ENCODE measurements at places on chromosomes 4 and X.

GRCh38 chr4:157226601-157227000, 6.1 kb downstream of the GRIA2 start:
- no peak for DNase-seq

DNA sequence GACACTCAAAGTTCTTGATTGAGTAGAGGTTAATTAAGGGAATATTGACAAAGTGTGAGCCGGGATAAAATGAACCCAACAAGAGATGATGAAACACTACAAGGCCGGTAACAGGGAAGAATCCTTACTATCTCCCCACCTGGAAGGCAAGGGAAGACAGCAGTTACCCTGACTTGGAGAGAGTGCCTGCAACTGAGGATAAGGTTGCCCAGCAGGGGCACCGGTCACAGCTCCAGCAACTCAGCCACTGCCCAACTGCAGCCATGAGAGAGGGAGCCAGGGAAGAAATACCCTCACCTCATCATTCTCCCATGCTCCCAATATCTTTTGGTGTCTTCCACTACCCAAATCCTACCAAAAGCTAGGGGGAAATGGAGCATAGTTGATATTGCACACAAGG, 212.7 kb downstream of the KCTD8 start:
- DNase-seq = no peak

DNA sequence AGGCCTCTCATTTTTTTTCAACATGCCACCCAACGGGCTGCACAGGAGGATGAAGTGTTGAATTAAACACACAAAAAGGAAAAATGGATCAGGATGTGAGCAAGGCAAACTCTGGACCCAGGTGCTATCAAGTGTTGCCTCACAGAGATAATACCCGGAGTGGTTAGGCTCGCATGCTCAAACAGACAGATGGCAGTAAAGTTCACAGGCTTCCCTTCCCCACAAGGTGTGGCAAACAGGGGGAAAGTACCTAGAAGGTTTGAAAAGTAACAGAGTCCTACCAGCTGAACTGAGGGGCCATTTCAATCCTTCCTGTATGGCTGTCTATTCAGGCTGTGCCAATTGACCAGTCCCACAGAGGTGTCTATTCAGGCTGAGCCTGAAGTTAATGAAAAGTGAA, 123.9 kb upstream of the GC start:
- no peak for DNase-seq

GRCh38 chr4:71230271-71231128, 108.3 kb upstream of the SLC4A4 start:
- peak; percentile 41 for DNase-seq

- DNase-seq = peak; percentile 34
These were observed 583 bp downstream of the GABRE start for GRCh38 chrX:151973851-151974335.

DNA sequence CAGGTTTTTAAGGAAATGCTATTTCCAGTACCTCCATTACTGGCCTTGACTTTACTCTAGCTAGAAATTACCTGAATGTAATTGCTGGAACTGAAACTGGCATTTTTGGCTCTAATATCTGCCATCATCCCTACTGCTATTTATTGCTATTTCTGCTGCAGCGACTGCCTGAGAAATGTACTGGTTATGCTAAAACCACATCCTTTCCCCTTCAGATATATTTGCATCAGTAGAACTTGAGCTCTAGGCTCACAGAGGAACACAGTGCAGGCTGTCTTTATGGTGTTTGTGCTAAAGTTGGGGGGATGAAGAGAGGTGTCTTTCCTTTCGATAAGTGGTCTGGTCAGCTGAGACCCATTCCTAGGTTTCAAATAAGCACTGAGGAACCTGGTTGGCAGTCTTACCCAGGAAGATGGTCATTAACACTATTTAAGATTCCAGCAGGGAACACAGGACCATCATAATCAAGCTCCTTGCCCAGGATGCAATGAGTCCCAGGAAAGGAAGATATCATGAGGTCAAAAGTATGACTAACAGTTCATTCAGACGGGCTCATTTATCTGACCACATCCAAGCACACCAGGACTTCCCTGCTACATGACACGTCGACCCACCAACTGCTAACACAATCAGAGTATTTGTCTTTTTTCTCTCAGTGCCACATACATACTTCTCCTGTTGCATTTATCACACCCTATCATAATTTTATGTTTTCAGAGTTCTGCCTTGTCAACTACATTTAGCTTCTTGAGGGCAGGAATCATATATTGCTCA, 137.4 kb downstream of the GABRA3 start:
- DNase-seq = no peak

GRCh38 chr4:122012735-122013134, 60.9 kb upstream of the TRPC3 start:
- peak; percentile 93 for DNase-seq

GRCh38 chrX:12950851-12951594, 23.9 kb upstream of the TMSB4X start:
- no peak for DNase-seq

GRCh38 chrX:123504047-123504446, 228.8 kb downstream of the THOC2 start:
- peak; percentile 43 for DNase-seq

GRCh38 chrX:115939070-115939469, 231.5 kb upstream of the AGTR2 start:
- no peak for DNase-seq

DNA sequence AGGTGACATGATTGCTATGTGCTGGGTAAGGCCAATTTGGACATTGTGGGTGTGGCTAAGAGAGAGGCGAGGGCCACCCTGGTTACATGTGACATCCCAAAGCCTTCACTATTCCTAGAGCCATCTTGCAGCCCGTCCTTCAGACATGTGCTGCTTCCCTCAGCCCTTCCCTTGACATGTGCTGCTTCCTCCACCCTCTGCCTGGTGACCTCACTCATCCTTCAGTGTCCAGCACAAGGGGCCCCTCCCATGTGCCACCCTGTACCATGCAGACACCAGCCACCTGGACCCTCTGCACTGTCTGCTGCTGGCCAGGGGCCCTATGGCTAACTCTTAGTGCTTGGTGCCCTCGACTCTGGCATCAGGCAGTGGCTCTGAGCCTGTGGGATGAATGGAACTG, 27.4 kb downstream of the ADRA2C start:
- DNase-seq = no peak

DNA sequence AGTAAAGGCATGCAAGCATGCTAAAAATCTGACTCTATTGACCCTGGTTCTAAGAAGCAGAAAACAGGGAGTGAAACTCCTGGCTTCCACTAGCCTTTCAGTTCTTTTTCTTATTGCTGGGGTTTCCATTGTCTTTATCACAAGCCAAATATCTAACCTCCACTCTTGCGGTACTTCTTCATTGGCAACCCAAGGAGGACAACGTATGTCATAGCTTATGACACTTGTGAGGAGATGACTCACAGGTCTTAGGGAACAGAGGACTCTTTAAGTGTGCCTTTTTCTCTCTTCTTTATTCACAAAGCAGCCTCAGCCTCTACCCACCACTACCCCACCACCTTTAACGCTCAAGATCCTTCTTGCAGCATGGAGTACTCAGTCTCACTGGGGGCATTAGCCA, 124.2 kb downstream of the GUCY2F start:
- DNase-seq = no peak

GRCh38 chrX:129748305-129748704, 9.5 kb downstream of the XPNPEP2 start:
- DNase-seq = peak; percentile 67

DNA sequence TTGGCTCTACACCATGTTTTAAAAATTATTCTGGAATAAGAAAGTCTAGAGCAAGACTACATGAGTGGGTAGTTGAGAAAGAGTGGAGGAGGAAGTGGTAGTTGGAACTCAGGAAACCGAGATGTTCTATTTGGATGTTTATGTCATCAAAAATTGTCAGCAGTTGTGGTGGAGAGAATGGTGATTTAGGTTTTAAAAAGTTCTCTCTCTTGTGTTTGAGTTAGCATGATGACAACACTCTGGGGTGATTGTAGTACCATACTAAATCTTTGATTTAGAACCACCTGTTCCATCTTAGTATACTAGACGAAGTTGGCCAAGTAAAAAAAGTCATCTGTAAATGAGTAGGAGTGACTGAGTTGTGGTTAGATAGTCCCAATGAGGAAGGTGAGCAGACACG, 40.7 kb downstream of the KLHL2 start:
- no peak for DNase-seq

GRCh38 chrX:111609206-111609605, 71.8 kb upstream of the ALG13 start:
- DNase-seq = no peak

- DNase-seq = no peak
These were observed 26.5 kb upstream of the GRIA3 start for GRCh38 chrX:123157586-123157985.

DNA sequence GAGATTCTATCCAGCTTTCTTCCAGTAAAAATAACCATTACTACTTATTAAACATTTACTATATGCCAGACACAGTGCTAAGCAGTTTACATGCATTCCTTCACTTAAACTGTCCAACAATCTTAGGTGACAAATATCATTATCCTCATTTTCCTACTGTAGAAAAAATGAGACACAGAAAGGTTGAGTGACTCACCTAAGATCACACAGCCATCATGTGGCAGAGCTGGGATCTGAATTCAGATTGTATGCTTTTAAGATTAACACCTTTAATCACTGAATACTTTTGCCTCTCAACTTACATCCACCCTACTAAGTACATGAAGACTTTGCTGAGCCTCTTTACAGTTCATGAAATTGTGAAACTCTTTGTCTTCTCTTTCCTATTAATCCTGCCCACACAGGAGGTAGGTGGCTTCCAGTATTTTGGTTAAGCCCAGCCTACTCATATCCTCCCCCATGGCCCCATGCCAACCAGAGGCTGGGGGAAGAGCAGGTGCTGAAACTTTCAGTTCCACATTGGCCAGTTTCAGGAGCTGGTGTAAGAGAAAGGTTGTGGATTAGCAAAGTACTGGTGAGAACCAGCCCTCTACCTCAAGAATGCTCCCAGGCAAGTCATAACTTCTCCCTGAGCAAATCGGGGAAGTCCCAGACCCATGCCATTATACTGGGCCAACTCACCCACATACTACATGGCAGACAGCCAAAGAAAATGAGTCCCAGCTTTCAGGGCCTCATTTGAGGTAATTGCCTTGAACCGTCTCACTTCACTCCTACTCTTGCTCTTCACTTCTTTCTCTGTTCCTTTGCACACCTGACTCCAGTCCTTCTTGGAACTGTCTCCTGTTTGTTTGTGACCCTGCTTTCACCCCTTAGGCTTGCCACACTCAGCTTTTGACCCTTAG, 211.1 kb downstream of the GUCY2F start:
- peak; percentile 24 for DNase-seq

Data from fibroblast of skin of right biceps (primary cell).